HEK293T (cell line): ENCODE measurements at places on chromosomes 16 and 17.

GRCh38 chr17:40352779-40353394 lies 11.7 kb downstream of the GJD3 start:
- DNase-seq: no peak

DNA sequence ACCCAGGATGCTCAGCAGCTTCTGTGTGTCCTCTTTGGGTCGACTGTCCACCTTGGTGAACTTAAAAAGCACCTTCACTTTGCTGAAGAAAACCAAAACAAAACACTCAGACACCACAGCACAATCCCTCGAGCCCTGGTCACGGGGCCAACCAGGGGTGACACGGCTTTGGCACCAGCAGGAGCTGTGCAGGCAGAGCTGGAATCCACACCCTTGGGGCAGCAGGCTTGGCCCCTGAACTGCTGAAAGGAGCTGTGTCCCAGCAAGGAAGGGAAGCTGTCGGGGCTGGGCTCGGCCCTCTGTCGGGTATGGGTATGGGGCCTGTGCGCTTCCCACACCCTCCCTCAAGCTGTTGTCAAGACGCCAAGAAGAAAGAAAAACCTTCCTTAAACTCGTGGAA lies 7.6 kb upstream of the PLD6 start:
- DNase-seq: no peak

- no peak for DNase-seq
These were observed 13.9 kb downstream of the CLUH start for GRCh38 chr17:2697611-2698162.

DNA sequence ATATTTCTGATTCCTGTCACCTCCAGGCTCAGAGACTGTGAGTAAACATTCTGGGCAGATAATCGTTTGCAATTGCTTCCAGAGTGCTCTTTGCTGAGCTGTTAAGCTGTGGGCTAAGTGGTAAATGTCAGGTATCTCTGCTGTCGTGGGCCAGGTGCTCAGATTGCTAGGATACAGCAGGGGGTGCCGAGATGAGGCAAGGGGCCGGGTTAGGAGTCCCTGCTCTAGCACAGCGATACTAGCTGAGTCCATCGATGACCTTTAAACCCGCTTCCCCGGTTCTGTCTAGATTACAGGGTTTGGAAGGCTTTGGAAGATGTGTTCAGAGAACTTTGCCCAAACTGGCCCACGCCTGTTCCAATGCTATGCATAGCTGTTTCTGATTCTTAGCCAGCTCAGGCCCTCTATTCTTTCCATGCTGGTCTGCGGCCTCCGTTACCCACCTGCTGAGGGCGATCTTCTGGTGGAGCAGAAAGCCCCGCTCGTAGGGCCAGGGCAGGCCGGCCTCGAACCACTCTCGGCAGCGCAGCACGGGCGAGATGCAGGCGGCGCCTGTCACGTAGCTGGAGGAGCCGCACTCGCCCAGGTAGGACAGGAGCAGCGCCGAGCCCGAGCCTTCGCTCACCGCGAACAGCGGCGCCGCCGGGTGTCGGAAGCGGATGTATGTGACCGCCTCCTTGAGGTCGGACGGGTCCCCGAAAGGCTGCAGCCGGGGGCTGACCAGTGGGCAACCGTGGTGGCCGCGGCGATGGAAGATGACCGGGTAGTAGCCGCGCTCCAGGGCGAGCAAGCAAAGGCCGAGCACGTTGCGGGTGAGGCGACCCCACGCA lies 979 bp downstream of the ABHD15 start:
- no peak for DNase-seq

DNA sequence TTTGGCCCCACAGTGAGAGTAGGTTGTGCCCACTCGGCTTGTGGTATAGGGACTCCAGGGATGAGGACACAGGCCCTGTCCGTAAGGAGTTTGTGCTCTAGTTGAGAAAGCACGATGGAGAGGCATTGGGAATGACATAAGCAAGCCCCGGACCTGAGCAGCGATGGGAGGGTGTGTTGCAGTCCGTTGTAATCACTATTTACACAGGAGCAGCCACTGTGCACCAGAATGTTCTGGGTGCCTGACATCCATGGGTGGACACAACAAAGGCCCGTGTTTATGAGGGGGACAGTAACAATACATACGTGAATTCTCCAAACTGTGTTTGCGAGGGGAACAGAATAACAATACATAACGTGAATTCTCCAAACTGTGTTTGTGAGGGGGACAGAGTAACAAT lies 86.8 kb downstream of the NPIPB11 start:
- DNase-seq: no peak

GRCh38 chr17:82808921-82809905 lies 30.6 kb downstream of the ZNF750 start:
- DNase-seq: no peak

DNA sequence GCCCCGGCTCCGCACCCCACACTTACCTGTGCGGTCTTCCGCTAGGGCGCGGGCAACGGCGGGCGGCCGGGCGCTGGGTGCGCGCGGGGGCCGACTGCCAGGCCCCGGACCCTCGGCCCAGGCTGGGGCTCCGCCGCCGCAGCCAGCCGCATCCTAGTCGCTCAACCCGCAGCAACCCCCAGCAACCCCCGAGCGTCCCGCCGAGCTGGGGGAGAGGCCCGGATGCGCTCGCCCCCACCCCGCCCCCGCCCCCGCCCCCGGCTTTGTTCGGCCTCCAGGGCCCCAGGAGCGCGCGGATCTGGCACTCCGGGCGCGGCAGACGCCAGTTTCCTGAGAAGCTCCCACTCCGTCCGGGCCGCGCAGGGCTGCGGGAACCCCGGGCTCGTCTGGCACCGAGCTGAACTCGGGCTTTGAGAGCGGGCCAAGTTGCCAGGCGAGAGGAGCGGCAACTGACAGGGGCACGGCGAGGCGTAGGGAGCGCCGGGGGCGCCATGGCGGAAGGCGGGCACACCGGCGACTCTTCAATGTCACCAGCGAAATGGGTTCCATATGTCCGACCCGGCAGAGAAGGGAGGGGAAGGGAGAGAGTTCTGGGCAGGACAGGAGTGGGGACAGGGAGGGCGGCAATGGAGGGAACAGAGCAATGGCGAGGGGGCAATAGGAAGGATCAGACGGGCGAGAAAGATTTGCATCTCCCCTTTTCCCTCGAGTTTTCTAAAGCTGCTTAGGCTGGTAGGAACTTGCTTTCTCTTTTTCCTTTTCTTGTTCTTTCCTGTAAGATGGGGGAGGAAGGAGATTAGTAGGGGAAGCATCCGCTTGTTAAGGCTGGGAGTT lies 13.7 kb downstream of the HOXB4 start:
- no peak for DNase-seq

- no peak for DNase-seq
These were observed 135.0 kb upstream of the XYLT1 start for GRCh38 chr16:17605784-17606183.

GRCh38 chr16:84905965-84906460 lies 86.2 kb downstream of the CRISPLD2 start:
- no peak for DNase-seq

DNA sequence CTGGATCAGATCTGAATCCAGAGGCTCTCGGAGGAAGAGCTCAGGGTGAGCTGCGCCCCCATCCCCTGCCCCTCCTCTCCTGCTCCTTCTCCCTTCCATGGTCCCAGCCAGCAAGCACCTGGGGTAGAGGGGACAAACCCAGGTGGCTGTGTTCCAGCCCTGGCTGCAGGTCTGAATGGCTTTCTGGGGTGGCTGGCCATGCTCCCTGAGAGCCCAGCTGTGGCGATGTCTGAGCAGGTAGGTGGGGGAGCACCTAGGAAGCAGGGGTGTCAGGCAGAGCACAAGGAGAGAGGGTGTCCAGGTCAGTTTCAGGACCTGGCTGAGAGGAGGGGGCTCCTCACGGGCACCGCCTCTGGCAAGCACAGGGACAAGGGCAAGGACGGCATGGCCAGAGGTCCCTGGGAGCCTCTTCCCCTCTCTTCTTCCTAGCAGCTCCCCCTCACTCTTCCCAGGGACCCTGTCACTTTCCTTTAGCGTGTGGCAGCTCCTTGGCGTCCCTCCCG lies 310.0 kb downstream of the SEC14L1 start:
- DNase-seq: no peak

GRCh38 chr17:59361916-59362810 lies 30.7 kb downstream of the YPEL2 start:
- DNase-seq: no peak

GRCh38 chr16:84973236-84973635 lies 38.1 kb downstream of the ZDHHC7 start:
- no peak for DNase-seq

GRCh38 chr16:75481475-75481874 lies 13.8 kb downstream of the CHST6 start:
- peak; percentile 47 for DNase-seq

- no peak for DNase-seq
These were observed 42.4 kb downstream of the NXPH3 start for GRCh38 chr17:49618028-49618611.

- no peak for DNase-seq
These were observed 88.6 kb upstream of the NLRP1 start for GRCh38 chr17:5672815-5673430.

DNA sequence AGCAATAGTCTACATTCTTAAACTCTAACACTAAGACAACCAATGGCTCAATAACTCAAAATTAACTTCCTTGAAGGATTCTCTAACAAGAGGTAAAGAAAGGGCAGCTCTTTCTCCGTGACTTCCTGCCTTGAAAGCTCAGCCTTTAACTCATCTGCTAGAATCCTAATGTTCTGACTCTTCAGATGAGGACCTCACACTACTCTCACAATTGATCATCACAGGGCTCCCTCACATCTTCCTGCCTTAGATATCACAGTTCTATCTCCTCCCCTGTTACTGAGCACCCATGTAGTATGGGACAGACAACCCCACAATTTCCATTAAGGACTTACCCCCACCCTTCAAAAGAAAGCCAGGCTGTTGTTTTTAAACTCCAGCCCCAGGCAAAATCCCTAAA lies 33.5 kb downstream of the SMURF2 start:
- no peak for DNase-seq

GRCh38 chr17:56810891-56811775 lies 22.6 kb downstream of the C17orf67 start:
- DNase-seq: no peak

DNA sequence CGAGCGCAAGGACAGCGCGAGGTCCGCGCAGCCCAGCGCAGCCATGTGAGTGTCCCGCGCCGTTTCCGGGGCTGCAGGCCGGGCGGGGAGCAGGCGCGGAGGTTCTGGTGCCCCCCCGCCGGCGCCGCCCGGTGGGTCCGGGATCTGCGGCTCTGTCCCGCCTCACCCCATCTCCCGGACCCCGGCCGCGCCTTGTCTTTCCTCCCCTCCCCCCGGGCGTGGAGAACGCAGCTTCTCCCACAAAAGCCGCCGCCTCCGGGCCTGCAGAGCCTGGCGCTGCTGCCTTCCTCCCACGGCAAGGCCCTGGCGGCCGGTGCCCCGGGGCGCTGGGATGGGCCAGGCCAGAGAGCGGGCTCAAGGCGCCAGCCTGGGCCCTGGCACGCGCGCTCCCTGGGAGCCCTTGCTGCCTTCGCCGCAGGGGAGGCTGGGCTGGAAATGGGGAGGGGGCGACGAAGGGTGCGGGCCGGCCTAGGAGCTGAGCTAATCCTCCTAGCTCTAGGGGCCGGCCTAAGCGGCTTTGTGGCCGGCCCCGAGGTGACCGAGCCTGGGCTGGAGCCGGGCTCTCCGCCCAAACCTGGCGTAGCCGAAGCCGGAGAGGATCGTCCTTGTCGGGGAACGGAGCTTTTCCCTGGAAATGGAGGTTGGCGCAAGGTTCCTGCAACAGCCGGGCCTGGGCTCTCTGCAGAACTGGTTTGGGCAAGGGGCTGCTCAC lies 397 bp downstream of the RIPOR1 start:
- peak; percentile 48 for DNase-seq

DNA sequence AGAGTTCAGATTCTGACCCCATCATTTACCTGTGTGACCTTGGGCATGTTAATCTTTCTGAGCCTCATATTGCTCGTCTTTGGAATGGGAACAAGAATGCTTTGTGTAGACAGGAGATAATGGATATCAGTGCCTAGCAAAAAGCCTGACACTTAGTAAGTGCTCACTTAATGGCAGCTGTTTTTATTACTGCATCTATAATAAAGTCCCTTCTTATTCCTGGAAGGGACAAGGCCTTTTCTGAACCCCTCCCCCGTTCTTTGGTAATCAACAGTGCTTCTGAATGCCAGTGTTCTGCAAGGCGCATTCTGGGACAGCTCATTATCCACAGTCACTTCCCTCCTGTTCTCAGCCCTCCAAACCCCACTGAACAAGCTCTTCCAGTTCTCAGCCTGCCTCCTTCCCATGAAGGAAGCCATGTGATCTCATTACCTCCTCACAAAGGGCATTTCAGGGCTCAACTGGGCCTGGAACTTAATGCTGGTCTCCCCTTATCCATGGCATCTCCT lies 25.1 kb upstream of the SUPT4H1 start:
- DNase-seq: no peak

DNA sequence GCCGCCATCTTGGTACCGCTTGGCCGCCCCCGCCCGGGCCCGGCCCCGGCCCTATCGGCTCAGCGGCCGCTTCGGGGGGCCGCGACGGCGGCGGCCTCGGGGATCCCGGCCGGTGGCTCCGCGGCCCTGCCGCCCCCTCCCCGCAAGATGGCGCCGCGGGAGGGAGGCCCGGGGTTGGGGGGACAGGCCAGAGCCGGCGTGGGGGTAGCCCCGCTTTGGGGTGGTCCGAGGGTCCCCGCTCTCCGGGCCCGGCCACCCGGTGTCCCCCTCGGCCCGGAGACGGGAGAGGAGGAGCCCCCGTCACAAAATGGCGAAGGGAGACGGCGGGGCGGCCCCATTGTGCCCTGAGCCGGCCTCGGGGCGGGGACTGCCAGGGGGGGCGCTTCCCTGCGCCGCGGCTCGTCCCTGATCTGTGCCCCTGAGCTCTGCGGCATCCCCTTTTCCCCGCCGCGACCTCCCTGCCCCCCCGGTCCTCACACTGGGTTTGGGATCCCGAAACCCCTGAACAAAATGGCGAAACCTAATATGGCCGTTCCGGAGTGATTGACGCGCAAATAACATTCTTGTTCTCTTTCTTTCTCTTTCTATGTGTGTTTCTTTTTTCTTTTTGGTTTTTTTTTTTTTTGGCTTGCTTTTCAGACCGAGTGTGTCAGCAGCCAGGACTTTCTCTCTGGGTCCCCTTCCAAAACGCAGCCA lies 986 bp downstream of the HAPSTR1 start:
- peak; percentile 15 for DNase-seq

DNA sequence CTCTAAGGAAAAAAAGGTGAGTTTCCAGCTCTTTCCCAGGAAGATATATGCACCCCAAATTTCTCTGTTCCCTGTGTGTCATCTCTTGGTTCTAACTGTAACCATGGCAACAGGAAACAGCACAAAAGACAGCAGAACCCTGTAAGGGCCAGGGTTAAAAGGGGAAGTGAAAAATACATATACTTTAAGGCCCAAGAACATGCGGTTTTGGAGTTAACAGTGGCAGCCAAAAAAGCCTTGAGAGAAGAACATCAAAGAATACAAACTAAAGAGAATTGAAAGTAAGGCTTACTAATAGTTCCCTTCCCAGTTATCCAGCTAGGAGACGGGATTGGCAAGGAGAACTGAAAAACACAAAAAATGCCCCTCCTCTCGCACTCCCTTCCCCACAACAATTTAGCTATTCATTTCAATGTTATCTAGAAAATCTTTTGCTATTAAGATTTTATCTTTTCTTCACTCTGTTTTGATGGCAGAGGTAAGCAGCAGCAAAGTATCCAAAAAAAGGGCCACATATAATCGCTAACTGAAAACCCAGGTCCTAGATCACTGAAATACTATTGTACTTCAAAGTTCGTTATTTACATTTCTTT lies 1.5 kb downstream of the SPOP start:
- DNase-seq: no peak

- no peak for DNase-seq
These were observed 221.7 kb upstream of the CDH11 start for GRCh38 chr16:65343556-65343955.
